Hypothalamus (tissue), 51 donors: ENCODE measurements at places on chromosomes 6 and 20.

- no peak for DNase-seq
Observed at GRCh38 chr6:127302728-127303660, 36.3 kb downstream of the RNF146 start.

DNA sequence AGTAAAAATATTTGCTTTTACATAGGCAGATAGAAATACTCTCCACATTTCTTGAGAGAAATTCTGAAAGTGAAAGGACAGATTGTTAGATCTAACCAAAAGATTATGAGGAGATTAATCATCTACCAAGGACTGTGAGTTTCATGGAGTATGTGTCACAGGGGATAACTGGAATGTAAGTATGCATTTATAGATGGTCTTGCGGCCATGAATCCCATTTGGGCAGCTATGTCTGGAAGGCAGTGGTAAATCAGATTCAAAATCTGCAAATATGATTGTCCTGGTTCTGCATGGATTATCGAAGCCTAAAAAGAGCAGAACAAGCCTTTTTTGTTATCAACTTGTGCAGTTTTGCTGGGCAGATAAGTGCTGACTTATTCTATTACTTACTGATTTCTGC, 293.8 kb downstream of the RFPL4B start:
- no peak for DNase-seq

- no peak for DNase-seq
Observed at GRCh38 chr20:52681288-52681687, 290.9 kb upstream of the TSHZ2 start.

- DNase-seq: no peak
Observed at GRCh38 chr6:111912904-111913303, 39.7 kb upstream of the FYN start.

DNA sequence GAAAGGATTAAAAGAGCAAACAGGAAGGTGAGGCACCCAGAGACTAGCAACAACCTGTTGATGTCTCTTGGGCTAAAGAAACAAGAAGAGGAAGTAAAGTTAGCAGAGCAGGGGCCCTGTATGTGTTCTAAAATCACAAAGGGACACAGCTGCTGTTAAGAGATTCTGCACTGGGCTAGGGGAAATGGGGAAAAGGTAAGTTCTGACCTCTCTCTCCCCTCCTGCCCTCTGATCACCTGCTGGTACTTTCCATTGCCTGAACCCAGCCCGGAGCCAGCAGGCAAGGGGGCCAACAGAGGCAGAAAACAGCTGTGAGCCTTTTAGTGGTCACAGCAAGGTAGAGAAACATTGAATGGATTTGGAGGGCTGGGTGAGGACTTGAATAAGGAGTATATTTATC, 13.5 kb upstream of the CNR1 start:
- no peak for DNase-seq

DNA sequence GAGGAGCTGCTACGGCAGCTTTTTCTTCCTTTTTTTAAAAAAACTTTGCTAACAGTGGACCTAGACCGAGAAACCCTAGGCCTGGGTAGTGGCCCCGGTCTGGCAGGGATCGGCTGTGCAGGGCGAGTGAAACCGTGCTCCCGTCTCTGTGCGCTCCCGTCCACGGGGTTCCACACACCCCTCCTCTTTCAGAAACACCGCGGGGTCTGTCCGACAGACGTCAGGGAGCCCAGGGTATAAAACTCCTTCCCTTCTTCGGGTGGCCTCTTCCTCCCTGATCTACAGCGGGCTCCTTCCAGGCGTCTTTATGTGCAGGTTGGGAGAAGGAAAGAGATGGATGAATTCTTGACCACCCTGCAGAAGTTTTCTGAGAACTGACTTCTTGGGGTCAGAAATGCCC, 27.1 kb upstream of the SMOC2 start:
- no peak for DNase-seq

DNA sequence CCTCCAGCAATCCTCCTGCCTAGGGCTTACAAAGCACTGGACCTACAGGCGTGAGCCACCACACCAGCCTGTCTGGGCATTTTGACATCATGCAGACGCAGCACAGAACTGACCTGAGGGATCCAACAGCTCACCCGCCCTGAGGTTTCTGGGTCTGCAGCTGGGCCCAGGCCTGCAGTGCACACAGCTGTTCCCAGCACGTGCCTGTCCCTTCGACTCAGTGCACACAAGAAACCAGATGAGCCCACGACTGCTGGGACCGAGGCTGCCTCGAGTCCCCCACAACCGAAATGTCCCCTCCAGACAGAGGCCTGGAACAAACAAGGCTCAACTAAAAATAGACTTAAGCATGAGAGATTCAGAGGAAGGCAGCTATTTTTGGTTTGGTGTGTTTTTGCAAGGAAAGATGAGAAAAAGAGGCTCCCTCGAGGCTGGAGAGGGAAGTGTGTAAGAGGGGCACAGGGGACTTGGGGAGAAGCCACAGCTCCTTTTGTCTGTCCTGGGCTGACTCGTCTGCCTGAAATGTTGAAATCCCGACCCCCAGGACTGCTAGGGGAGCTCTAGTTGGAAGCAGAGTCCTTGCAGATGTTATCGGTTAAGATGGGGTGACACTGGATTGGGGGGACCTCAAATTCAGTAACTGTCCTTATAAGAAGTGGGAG, 66.3 kb downstream of the YTHDF1 start:
- DNase-seq: no peak

- DNase-seq: no peak
Observed at GRCh38 chr20:43506238-43506637, 1.3 kb upstream of the L3MBTL1 start.

DNA sequence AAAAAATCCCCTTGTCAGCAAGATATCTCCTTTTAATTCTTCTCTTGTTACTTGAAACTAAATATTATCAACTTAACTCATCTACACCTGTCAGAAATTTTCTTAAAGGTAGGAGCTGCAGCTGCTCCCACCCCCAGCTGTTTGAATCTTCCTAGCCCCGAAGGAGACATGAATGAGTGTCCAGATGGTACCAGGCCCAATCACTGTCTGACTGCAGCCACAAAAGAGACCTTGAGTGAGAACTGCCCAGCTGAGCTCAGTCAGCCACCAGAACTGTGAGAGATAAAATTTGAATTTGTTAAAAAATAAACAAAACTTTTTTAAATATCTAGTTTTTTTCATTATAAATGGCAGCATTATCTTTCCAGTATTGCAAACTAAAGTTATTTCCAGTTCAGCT, 84.7 kb downstream of the PRSS35 start:
- DNase-seq: no peak

DNA sequence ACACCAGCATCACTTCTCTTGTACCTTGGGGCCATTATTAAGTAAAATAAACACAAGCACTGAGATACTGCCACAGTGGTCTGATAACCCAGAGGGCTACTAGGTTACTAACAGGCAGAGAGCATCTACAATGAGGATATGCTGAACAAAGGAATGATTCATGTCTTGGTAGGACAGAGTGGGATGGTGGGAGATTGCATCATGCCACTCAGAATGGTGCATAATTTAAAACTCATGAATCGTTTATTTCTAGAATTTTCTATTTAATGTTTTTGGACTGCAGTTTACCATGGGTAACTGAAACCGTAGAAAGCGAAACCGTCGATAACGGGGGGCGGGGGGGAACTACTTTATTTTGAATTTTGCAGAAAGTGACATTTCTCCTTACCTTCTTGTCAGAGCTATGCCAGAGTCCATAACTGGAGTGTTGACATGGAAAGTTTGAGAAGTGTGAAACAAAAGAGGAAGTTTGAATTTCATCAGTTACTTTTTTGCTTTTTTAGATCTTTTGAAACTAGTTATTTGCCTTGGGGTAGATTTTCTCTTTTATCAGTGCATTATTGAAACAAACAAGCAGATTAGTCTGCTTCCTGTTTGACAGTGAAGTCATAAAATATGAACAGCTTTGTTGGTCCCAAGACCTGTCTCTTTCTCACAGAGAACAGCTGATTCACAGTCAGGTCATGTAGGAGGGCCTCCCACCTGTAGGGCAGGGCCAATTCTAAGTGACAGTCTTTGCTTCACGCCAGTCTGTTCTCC, 124.9 kb downstream of the KLHL32 start:
- DNase-seq: no peak
